GM12891 (cell line): ENCODE measurements at places on chromosomes 4 and X.

DNA sequence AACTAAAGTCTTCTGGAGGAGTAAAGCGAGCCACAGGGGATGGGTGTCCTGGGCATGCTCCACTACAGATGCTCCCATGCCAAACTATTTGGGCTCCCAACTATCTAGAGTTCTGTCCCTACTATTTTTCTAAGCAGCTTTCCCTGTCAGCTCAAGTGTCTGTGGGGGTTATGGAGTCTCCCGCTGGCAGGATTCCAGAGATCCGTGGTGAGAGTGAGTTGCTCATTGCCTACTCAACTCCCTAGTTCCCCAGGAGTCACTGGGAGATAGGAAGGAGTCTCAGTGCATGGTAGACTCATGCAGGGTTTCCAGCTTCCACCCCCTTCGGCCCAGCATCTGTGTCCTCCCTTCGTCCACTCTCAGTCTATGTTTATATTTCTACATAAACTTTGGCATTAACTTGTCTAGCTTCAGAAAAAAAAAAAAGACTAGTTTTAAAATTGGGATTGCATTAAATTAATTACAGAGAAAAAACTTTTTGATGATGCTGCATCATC lies 55.1 kb upstream of the INPP4B start:
- DNase-seq, result no peak

DNA sequence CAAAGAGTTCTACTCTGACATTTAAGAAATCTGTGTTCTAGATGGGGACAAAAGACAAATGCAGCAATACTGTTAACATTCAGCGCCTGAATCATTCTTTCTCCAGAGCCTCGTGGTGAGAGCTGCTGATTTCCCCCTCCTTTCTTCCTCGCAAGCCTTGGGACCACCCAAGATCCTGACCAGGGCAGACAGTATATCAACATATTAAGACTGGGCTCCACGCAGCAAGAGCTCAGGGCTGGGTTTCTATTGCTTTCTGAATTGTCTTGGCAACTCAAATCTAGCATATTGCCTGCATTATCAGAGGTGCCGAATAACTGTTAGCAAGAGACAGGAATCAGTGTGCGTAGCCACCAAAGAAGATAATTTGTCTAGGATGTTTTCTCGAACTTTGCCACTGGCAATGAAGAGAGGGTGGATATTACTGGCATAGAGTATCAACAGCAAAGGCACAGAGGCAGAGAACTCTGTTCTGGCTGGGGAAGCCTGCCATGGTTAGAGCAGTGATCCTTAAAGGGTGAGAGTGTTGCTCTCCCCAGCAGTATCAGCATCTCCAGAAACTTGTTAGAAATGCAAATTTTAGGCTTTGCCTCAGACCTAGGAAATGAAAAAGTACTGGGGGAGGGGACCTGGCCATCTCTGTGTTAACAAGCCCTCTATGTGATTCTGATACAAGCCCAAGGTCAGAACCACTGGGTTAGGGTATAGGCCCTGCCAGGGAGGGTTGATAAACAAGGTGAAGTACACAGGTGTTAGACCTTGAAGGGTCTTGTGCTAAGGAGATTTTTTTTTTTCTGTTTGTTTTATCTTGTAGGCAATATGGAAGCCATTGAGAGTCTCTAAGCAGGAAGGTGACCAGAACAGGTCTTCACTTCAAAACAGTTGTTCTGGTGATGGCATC lies 46.2 kb upstream of the MID1IP1 start:
- DNase-seq, result no peak

- no peak for DNase-seq
Measured at GRCh38 chr4:153451911-153452657, 14.1 kb upstream of the TMEM131L start.

GRCh38 chrX:6778544-6779503 lies 243.9 kb upstream of the VCX3A start:
- no peak for DNase-seq

GRCh38 chr4:167380964-167381363 lies 146.7 kb upstream of the SPOCK3 start:
- DNase-seq, result no peak

DNA sequence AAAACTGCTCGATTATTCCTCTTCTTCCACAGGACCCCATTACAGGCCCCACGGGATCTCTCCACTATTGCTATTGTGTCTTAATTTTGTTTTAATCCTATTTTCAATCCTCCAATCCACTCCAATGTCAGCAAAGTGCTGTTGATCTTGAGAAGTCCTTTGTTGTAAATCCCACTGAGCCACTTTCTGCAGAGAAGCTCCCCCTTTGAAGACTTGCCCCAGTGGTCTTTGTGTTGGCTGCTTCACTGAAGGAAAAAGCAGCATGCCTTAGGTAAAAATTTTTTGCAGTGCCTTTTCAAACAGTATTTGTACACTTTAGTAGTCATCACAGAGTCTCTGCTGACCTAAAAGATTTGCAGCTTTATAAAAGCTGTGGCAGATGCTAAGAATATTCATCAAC lies 252.0 kb upstream of the SLC7A11 start:
- DNase-seq, result no peak

DNA sequence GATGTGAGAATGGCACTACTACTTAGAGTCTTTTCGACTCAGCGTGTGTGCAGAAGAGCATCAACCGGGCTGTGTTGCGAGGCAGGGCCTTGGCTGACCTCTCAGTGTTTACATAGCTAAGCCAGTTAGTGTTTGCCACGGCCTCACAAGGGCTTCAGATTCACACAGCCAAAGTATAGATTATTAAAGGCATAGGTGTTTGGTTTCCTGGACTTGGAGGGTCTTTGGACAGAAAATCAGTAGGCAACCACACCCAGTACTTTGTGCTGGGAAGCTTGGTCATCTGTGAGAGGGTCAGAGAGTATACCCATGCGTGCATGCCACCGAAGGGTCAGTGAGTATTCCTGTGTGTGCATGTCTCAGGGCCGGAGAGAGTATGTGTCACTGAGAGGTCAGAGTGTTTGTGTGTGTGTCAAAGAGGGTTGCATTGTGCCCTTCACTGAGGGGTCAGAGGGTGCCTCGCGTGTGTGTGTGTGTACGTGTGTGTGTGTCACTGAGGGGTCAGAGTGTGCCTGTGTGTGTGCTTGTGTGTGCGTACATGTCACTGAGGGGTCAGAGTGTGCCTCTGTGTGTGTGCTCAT lies 69.7 kb upstream of the MSANTD1 start:
- DNase-seq, result no peak

DNA sequence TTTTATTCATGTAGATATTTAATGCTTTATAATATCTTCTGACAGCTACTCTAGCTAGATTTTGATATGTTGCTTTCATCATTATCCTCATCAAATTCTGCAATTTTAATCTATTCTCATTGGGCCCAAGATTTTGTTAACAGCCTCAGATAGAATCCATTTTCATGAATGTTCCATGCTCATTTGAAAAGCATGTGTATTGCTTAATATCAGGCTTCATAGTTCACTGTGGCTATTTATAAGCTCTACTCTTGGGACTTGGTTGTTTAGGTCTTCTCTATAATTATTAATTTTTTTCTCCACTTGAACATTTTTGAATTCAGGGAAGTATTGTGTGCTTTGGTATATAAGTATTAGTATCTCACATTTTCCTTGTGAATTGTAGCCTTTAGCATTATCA lies 41.8 kb downstream of the RAB40A start:
- no peak for DNase-seq

DNA sequence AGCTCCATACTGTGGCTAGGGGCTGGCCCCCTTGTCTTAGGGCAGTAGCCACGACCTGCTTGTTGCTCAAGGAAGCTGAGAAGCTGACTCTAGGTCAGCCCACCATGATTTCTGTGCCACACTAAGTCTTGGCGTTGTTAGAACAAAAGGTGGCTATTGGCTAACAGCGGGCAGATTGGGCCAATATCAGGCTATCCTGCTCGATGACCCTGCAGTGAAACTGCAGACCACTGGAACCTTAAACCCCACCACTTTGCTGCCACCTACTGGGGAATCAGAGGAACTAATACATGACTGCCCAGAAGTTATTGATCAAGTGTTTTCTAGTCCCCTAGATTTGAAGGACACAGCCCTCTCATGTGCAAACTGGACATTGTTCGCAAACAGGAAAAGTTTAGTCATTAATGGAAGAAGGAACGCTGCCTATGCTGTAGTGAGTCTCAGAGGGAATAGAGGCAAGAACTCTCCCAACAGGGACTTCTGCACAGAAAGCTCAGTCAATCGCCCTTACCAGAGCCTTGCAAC lies 17.0 kb upstream of the PAPSS1 start:
- no peak for DNase-seq

DNA sequence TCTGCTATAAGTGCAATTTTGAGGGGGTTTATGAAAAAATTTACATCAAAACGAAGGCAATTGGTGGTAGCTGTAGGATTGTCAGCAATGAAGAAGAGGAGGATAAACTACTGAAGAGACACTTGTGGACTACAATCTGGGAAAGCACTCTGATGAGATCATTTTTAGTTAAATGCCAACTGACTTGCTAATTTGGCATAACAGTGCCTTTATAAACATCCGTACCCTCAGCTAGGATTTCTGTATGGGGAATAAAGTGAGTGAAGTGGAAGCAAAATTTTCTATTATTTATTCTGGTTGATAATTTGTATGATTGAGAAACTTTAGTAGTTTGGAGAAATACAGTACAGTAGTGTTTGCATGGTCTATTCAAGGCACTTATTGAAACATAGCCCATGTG lies 11.2 kb upstream of the GNRHR start:
- no peak for DNase-seq

GRCh38 chr4:109231331-109231730 lies 71.1 kb downstream of the COL25A1 start:
- no peak for DNase-seq

DNA sequence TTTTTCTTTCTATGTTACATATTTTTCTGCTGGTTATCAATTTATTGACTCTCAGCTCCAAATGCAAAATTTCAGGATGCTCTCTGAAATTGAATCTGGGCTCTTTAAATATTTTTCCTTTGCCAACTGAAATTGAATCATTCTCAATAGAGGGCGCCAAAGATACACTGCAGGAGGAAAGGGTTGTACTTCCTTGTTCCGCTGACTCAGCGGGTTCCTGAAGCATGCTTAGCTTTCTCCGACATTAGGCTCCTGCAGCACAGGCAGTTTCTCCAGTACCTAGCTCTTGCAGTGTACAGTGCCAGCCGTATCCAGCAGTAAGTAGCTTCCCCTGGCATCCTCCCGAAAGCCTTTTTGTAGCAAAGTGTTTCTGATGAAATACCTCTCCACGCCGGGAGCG lies 28.8 kb upstream of the CFAP47 start:
- DNase-seq, result no peak

DNA sequence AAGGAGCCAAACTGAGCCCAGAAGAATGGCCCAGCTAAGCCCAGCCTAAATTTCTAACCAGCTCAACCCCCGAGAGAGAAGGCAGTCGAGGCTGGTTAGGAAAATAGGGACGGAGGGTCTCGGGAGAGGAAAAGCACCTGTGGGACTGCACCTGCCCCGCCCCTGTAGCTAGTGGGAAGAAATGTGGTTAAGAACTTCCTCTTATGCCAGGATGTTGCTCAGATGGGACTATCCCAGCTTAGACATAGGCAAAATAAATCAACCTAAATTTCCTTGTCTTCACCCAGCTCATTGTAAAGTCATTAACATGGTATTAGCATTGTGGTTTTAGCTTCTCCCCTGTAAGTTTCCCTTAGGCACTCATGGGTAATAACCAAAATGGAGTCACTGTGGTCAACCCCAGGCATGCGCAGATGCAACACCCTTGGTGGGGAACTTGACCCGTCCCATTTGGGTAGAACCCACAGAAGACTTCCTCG lies 86.8 kb downstream of the ZNF718 start:
- DNase-seq, result no peak

DNA sequence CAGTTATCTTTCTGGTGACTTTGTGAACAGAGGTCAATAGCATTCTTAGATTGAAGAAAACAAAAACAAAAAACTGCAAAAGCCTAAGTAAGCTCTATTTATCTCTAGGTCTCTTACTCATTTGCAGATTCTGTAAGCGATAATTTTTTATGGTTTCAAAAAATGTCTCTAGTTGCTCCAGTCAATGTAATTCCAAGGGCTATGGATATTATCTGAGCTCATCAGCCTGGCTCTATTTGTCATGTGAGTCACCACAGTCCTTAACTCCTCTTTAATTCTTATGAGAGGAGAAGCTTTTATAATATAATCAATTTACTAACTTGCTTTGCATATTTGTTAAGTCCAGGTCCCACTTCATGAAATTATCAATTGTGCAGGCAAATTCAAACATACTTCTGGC lies 79.1 kb downstream of the NPFFR2 start:
- no peak for DNase-seq

DNA sequence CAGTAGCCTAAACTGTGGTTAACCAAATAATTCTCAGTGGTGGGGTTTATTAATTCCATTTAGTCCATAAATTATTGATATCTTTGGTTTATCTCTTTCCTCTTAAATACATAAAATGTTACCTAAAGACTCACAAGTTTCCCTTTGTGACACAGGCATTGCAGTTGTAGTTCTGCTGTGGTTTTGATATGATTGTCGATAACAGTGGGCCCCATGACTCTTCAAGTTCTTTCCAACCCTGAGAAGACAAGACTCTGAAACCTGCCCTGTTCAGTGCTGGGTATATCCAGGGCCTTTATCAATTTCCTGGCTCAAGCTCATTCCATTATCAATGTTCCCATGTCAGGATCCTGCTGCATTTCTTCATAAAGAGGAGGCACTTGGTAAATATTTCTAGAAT lies 117.9 kb upstream of the TBC1D9 start:
- no peak for DNase-seq
